A549 treated with RU486 at 1 μM for 4 hours (cell line): ENCODE measurements at places on chromosomes 2 and 18. TPM values are rescaled to one million over a fixed set of nuclear protein-coding genes. Genes with fewer than 3 reads are reported as not detected.

Gene PAIP2B
- total RNA-seq: 0.22 to 0.32 TPM (median 0.25 TPM) in 5 replicates

Gene GAD1
- 0.39 to 0.63 TPM (median 0.42 TPM) in 5 replicates for total RNA-seq

Gene COL4A4
- 1.0 to 2.3 TPM (median 1.3 TPM) in 5 replicates for total RNA-seq

Gene CPLX4
- not detected in 5 replicates for total RNA-seq

Gene SLC5A7
- not detected in 5 replicates for total RNA-seq

Gene HOXD12
- total RNA-seq: not detected in 5 replicates

Gene COL6A3
- total RNA-seq: 0.03 to 0.18 TPM (median 0.09 TPM) in 5 replicates

Gene SF3B1
- 115 to 140 TPM (median 121 TPM) in 5 replicates for total RNA-seq

Gene ABHD3
- total RNA-seq: 18.7 to 24.0 TPM (median 23.3 TPM) in 5 replicates

Gene IL36B
- total RNA-seq: not detected in 5 replicates

Gene EGR4
- 0.17 to 0.37 TPM (median 0.27 TPM) in 5 replicates for total RNA-seq

Gene RGPD4
- total RNA-seq: 0.05 to 0.10 TPM (median 0.06 TPM) in 4 of 5 replicates, not detected in the other

Gene HRH4
- total RNA-seq: 0.02 TPM in 1 of 5 replicates, not detected in the others

Gene EML6
- 0.92 to 1.4 TPM (median 1.0 TPM) in 5 replicates for total RNA-seq

Gene SPP2
- not detected in 5 replicates for total RNA-seq

Gene CTDSP1
- 57.9 to 72.9 TPM (median 69.3 TPM) in 5 replicates for total RNA-seq

Gene DUSP28
- 4.4 to 8.9 TPM (median 7.1 TPM) in 5 replicates for total RNA-seq

Gene FBLN7
- 0.59 to 0.97 TPM (median 0.78 TPM) in 4 of 5 replicates, not detected in the other for total RNA-seq

Gene NR4A2
- 2.4 to 4.0 TPM (median 3.2 TPM) in 5 replicates for total RNA-seq

Gene SMYD5
- 53.9 to 62.0 TPM (median 56.6 TPM) in 5 replicates for total RNA-seq

Gene SAG
- total RNA-seq: not detected in 5 replicates

Gene SLC16A14
- total RNA-seq: 0.87 to 1.7 TPM (median 1.1 TPM) in 5 replicates

Gene ANKRD44
- total RNA-seq: 0.78 to 2.5 TPM (median 1.5 TPM) in 5 replicates

Gene CYP27C1
- 4.1 to 5.4 TPM (median 4.9 TPM) in 5 replicates for total RNA-seq

Gene ALLC
- total RNA-seq: 0.21 TPM in 1 of 5 replicates, not detected in the others

Gene SERPINB5
- 0.05 to 0.11 TPM (median 0.07 TPM) in 3 of 5 replicates, not detected in the others for total RNA-seq

Gene BMP10
- total RNA-seq: not detected in 5 replicates

Gene KCNG2
- total RNA-seq: not detected in 5 replicates

Gene KCNE4
- 0.63 to 1.2 TPM (median 0.79 TPM) in 5 replicates for total RNA-seq
